ENCODE measurements at places on chromosomes 11 and 22. TPM values are rescaled to one million over a fixed set of nuclear protein-coding genes. Genes with fewer than 3 reads are reported as not detected.

The RASSF10 gene
- total RNA-seq = 7.2 TPM

The PRSS23 gene
- 7.3 TPM for total RNA-seq

The PHRF1 gene
- total RNA-seq = 25.9 TPM

The BAD gene
- 34.4 TPM for total RNA-seq

The B4GALNT4 gene
- total RNA-seq = 59.2 TPM

The CLDN5 gene
- total RNA-seq = 52.7 TPM

The TRIM51 gene
- total RNA-seq = not detected

The MMP11 gene
- 6.4 TPM for total RNA-seq

The SLC22A6 gene
- total RNA-seq = 7.2 TPM

The CRYBA4 gene
- not detected for total RNA-seq

The KLHL35 gene
- total RNA-seq = 17.0 TPM

The INSC gene
- 0.36 TPM for total RNA-seq

The GAL3ST3 gene
- total RNA-seq = 8.1 TPM

The DKK3 gene
- 140 TPM for total RNA-seq

The CRY2 gene
- total RNA-seq = 32.5 TPM

The DRD2 gene
- 0.54 TPM for total RNA-seq

The DDIAS gene
- 4.1 TPM for total RNA-seq

All from cerebellum (tissue), 4 donors.